ENCODE measurements at places on chromosomes 7 and 10.
A peak's percentile ranks its signal among the peaks of the same experiment; 100 is the strongest.

DNA sequence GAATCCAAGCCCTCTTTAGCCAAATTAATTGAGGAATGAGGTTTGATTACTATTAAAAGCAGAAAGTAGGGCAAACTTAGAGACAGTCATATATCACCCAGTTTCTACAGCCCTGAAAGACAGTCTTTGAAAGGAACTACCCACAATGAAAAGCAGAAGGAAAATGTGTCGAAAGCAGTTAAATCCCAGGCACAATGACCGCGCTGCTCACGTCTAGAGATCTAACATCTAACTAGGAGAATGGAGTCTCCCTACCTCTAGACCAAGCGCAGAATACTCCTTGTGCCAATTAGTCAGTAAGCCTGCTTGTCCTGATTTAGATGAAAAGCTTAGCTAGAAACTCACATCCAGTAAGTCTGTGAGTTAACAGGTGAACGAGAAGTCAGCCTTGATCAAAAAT is 350.0 kb downstream of the FGFR2 start:
- no peak for DNase-seq

GRCh38 chr10:85407088-85407487 is 959.5 kb downstream of the GRID1 start:
- no peak for DNase-seq

DNA sequence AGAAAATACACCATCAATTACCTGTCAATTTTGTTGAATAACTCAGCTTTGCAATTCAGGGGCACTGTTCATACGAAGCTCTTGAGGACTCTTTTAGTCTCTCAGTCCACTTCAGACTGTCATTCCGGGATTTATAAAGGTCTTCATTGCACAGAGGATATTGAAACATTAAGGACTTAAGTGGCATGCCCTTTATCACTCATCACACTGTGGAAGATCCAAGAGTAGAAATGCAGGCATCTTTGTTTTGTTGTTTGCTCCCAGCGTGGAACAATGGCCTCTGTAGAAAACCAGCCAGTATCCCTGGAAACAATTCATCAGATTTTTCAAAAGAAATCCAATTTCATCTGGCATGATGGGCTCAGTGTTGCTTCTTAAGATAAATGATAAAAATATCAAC is 66.3 kb upstream of the LRGUK start:
- DNase-seq: no peak

GRCh38 chr10:71467161-71467560 is 70.4 kb downstream of the CDH23 start:
- DNase-seq: no peak

- DNase-seq: no peak
Observed at GRCh38 chr7:78072201-78072590, 273.6 kb downstream of the PHTF2 start.

DNA sequence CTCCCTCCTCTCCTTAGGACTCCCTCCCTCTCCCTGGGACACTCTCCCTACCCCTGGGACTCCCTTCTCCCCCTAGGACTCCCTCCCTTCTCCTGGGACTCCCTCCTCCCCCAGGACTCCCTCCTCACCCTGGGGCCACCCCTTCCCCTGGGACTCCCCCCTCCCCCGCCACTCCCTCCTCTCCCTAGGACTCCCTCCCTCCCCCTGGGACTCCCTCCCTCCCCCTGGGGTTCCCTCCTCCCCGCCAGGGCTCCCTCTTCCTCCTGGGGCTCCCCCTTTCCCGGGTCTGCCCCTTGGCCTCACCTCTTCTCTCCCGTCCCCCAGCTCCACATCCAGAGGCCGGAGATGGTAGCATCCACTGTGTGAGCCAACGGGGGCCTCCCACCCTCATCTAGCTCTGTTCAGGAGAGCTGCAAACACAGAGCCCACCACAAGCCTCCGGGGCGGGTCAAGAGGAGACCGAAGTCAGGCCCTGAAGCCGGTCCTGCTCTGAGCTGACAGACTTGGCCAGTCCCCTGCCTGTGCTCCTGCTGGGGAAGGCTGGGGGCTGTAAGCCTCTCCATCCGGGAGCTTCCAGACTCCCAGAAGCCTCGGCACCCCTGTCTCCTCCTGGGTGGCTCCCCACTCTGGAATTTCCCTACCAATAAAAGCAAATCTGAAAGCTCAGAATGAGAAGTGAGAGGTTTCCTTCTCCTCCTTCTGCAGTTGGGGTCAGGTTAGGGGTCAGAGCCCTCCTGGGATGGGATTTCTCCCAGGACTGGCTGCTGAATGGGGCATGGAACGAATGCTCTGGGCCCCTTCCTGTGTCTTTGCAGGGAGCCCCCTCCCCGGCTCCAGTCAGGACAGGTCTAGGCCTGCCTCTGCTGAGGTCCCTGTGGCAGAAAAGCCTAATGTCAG is 1.4 kb upstream of the MUC17 start:
- peak; percentile 19 for DNase-seq

GRCh38 chr10:59954296-59954695 is 47.9 kb upstream of the CCDC6 start:
- no peak for DNase-seq

- no peak for DNase-seq
Observed at GRCh38 chr10:121049489-121049888, 198.3 kb downstream of the WDR11 start.

- DNase-seq: no peak
Observed at GRCh38 chr10:121078672-121079102, 227.5 kb downstream of the WDR11 start.

DNA sequence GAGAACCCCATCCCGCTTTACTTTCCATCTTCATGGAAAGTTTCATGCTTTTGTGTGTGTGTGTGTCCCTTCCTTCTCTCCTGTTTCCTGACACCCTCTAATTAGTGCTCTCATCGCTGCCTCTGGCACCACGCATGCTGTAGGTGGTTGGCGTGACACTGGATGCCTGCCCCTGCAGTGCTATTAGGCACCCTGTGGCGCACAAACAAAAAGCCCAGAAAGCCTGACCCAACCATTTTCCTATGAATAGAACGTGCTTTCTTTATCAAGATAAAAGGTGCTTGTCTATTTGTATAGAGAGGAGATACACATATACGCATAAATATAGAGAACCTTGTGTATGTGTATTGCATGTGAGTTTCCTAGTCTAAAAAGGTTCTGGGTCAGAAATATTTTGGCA is 120.8 kb upstream of the CDCA7L start:
- DNase-seq: no peak

GRCh38 chr7:108211382-108212201 is 81.4 kb upstream of the LAMB4 start:
- no peak for DNase-seq

- DNase-seq: no peak
Observed at GRCh38 chr10:34606890-34607289, 208.2 kb downstream of the PARD3 start.

DNA sequence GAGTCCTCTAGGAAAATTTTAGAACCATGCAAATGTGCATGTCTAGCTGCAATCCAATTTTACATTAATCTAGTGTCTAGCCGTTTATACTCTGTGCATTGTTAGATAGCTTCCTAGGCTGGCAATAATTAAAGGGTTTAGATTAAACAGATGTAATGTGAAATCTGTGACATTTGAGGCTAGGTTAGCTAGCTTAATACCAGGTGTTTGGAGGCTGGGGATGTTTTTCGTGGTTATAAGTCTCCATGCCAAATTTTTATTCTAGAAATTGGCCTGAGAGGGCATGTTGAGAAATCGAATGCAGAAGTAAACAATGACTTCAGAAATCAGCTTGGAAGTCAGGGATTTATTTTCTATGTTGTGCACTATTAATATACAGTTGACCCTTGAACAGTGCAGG is 94.2 kb downstream of the ST7 start:
- DNase-seq: no peak

GRCh38 chr7:106982415-106982814 is 62.1 kb upstream of the PRKAR2B start:
- no peak for DNase-seq

- DNase-seq: no peak
Observed at GRCh38 chr10:70760271-70760787, 24.8 kb downstream of the TBATA start.

DNA sequence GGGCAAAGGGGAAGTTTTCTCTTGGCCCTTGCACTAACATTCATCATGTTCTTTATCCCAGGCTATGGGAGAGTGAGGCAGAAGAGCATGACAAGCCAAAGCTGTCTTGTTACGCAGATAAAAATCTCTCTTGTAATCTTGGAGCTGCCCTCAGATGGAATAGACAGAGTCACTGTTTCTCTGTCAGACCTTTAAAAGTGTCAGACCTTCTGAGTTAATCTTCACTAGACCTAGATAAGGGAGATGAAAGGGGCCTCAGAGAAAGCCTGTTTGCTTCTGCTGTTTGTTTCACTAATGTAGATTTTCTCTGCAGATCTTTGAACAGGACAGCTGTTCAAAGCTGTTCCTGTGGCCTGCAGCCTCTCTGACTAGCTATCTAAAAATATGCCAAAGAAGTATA is 112.9 kb downstream of the KIF20B start:
- no peak for DNase-seq

DNA sequence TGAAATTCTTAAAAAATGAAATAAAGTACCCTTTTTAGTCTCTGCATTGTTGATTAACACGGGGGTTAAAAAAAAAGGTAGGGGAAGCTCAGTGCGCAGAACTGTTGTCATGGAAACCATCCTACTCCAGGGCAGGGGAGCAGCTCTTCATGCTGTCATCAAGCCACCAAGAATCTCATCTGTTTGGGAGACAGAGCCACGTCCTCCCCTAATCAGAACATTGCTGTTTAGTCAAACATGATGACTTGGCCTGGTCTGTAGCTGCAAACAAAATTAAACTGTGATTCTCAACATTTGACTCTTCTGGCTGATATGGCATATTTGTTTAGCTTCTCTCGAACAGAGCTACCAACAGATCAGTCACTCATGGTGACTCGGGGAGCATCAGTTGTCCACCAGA is 254.4 kb upstream of the KLF14 start:
- no peak for DNase-seq

- no peak for DNase-seq
Observed at GRCh38 chr10:31346953-31347352, 27.9 kb downstream of the ZEB1 start.

GRCh38 chr10:89645742-89646172 is 715 bp upstream of the PANK1 start:
- DNase-seq: no peak

GRCh38 chr7:129804890-129805719 is 147.7 kb downstream of the UBE2H start:
- DNase-seq: peak; percentile 6

- no peak for DNase-seq
Observed at GRCh38 chr10:69409176-69409495, 7.6 kb downstream of the TACR2 start.

DNA sequence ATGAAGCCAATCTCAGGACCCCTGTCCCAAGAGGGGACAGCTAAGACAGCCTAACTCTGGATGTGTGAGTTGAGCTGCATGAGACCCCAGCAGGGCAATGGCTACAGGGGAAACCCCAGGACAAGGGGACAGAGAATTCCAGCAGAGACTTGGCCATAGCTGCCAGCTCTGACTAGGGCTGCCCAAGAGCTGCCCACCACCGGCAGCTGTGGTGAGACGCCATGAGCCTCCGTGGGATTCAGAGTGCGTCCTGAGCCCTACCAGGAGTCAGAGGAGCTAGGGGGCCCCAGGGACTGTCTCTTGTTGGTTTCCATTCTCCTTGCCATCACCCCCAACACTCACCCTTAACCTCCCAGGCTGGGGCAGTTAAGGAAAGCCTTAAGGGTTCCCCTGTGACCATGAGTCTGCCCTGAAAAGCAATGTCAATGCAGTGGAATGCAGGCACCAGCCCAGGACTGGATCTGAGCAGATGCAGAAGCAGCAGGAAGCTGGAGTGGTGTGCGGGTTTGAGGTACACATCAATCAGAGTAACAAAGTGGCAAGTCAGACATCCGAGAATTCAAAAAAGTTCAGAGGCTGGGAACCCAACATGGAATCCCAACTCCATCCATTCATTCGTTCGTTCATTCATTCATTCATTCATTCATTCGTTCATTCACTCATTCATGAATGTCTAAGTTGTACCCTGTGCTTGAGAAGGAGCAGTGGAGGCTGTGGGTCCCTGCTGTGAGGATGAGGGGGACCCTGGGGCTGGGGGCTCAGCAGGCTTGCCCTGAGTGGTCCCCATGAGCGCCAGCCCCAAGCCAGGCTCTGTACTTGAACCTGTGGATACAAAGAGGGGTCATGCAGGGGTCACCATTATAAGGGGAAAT is 52.9 kb downstream of the C10orf120 start:
- DNase-seq: no peak

- DNase-seq: peak; percentile 58
Observed at GRCh38 chr7:1192171-1192676, 32.2 kb upstream of the ZFAND2A start.

DNA sequence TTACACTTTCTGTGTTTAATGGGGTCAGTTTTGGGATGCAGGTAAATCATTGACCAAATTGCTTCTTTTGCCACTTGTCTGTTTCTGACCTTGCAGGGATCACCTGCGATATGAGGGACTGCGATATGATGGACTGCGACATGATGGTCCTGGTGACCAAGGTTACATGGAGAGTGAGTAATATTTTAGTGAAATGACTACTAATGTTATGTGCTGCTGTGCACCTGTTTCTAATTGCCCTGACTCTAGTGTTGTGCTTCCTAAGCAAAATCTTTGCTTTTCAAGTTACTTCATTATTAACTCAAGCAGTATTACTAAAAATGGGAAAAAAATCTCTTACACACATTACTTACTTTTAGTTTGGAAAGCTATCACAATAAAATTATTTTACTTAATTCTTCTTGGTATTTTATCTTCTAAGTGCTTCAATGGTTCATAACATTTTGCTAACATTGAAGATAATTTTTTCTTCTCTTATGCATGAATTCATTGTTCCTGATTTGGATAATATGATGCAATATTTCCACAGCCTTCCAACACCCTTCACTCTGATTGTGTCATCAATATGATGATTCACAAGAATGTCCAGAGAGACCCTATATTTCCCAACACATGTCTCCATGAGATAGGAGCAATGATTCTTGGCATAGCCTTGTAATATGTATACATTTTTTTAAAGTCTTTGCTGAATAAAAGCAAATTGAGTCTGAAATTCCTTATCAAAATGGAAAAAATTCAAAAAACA is 306.2 kb upstream of the AKR1E2 start:
- DNase-seq: peak; percentile 27

GRCh38 chr10:49187950-49188761 is at the start of gene TMEM273:
TSS of gene TMEM273 (minus strand) at chr10:49188391. CDS start at chr10:49188336, 55 bp downstream.
- DNase-seq: no peak

- no peak for DNase-seq
Observed at GRCh38 chr7:102427019-102427405, 6.4 kb upstream of the ORAI2 start.

DNA sequence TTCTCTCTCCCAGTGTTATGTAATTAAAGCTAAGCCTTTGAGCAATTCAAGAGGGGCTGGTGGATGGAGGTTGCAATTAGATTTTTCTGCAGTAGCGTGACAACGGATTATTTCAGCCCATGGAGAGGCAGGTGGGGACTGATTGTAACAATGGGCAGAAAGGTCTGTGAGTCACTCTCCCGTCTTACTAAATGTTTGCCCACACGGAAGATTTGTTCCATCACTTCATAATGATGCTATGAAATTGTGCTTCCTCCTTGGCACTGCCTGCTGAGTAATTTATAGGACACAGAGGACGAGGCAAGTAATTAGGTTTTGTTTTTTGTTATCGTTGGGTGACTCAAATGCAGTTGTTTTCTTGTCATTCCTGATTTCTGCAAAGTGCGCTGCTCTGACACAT is 594.5 kb upstream of the DPP6 start:
- no peak for DNase-seq

- peak; percentile 81 for DNase-seq
Observed at GRCh38 chr10:61896854-61897661, 4.4 kb upstream of the ARID5B start.

- DNase-seq: peak; percentile 47
Observed at GRCh38 chr7:100568896-100569844, 4.5 kb downstream of the SAP25 start.
